CD4-positive, alpha-beta T cell treated with Interferon alpha-2 for 1 hour (primary cell): ENCODE measurements at places on chromosomes 1 and 21.

DNA sequence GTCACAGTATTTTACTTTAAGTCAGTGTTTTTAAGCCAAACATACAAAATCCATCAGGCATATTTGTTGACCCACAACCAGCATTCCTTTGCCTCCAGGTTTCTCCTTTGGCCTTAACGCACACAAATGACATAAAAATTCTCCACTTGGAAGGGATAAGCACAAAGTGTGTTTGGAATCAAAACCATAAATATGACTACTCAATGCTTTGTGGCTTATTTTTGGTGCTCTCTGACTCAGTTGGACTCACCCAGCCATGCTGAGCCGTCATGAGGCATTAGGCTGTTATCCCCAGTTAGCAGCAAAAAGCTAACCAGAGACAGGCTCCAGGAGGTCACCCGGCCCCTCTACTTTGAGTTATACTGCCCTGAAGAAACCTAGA, 948 bp downstream of the PRUNE1 start:
- no peak for DNase-seq

- DNase-seq = no peak
Measured at GRCh38 chr1:92037400-92037799, 7.6 kb downstream of the EPHX4 start.

- no peak for DNase-seq
Measured at GRCh38 chr1:20028125-20028524, 41.9 kb upstream of the PLA2G5 start.

- DNase-seq = no peak
Measured at GRCh38 chr1:167922023-167922422, 8.1 kb upstream of the ADCY10 start.

DNA sequence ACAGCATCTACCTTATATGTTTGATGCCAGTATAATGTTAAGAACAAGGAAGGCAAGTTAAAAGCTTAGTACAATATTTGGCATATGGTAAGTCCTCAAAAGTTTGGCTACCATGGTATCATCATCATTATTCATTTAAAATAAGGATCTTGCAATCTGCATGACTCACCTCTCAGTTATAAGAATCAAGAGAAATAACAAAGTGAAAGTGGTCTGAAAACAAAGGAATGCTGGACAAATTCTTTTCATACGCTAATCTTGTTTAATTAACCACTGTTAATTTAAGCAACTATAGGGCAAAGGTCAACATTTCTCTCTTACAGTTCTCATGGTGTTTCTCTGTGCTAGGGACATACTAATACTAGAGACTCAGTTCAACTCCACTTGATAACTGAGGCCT, 13.0 kb upstream of the CLDN19 start:
- DNase-seq = no peak

DNA sequence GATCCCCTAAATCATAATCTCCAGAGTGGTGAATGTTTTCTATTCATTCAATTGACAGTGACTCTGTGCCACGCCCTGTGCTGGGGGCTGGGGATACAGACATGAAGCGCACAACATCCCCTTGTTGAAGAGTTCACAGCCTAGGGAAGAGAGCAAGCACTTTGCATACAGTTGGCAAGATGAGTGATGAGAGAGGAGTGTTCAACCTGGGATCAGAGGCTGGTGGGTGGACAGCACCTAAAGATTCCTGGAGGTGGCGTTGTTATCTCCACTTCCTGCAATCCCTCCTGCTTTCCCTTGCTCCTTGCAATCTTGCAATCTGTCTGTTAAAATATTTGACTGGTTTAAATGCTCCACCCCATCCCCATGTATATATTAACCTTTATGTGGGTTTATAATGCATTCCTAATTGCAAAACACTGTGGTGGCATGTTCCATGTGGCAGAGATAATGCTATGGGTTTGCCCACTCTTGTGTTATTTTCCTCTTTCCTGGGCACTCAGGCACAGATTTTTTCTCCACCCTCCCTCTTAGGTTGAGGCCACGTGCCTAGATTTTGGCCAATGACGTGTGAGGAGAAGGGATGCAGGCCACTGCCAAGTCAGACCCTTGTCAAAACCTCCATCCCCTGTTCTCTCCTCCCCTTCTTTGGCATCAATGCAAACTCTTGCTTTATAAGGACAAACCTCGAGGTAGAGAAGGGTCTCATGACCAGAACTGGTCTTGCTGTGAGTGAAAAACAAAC, 36.2 kb upstream of the GADD45A start:
- DNase-seq = no peak

GRCh38 chr1:204623365-204623893, 62.1 kb downstream of the LRRN2 start:
- no peak for DNase-seq

DNA sequence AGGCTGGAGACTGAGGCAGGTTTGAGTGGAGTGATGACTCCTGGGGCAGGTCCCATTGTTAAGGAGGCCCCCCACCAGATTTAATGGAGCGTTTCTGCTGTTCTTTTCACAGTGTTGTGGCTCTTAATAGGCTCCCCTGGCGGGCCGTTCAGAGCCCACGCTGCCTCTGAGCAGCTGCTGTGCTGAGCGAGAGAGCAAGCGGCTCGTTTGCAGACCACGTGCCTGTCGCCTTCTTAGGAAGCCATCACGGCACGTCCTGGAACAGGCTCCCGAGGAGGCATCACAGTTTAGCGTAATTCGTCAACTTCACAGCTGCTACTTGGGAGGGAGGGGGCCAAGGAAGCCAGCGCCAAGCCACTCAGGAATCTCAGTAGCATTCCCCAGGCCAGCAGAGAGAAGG, 70.5 kb upstream of the CTTNBP2NL start:
- no peak for DNase-seq

DNA sequence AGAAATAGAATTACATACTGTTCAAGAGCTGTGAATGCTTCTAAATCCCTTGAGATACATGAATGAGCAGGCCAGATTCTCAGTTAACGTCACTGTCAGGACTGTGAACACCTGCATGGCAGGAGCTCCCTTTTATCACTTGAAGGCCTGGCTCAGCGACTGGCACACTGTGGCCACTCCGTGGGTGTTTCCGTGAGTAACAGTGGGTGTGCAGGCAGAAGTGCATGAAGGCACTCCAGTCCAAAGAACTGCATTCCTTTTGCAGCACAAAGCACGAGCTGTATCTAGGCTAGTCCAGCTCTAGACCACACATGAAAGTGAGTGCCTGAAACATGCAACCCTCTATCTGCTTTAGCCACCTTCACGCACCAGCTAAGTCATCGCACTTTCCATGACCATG, 9.6 kb upstream of the SIM2 start:
- DNase-seq = no peak

DNA sequence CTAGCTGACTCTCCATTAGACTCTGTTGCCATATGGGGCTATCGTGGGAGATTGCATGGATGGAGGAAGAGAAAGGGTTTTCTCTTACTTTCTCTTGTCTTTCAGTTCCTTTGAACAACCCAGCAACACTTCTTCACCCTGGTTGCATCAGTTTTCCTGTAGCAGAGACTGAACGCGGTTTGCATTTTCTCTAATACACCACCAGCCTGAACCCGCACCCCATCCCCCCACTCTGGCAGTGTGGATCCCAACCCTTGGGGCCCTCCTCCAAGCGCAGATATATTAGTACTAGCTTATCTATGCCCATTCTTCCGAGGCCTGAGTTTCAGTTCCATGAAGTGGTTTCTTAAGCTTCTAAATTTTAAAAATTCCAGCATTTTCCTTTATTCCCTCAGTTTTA, 12.6 kb downstream of the DR1 start:
- no peak for DNase-seq

DNA sequence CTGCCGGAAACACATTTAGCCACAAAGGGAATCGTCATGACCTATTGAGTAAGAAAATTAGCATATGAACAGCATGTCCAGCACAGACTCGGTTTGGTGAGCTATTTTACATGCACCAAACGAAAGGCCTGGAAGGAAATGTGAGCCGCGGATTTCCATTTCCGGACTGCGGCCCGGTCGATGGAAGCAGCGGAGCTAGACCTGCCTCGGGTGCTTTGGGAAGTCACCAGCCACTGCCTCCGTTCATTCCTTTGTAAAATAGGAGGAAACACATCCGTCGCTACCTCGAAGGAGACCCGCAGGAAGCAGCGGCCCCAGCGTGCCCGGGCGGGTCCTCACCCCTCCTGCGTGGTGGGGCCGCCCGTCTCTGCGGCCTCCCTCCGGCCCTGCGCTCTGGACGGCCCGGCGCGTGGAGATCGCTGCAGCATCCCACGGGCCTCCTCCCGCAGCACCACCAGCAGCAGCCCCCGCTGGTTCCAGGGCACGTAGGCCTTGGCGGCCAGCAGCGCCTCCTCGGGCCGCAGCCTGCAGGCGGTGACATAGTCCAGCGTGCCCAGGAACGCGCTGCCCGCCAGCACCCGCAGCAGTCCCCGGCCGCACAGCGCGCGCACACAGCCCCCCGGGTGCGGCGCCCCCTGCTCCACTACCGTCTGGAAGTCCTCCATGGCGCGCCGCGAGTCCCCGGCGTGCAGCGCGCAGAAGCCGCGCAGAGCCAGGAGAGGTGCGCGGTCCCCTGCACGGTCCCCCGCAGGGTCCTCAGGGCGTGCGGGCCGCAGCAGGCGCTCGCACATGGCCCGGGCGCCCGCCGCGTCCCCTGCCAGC, 12.1 kb downstream of the TTC34 start:
- DNase-seq = no peak

- no peak for DNase-seq
Measured at GRCh38 chr1:206668351-206668750, 16.4 kb upstream of the MAPKAPK2 start.

GRCh38 chr1:57254022-57254421, 169.8 kb downstream of the DAB1 start:
- no peak for DNase-seq

DNA sequence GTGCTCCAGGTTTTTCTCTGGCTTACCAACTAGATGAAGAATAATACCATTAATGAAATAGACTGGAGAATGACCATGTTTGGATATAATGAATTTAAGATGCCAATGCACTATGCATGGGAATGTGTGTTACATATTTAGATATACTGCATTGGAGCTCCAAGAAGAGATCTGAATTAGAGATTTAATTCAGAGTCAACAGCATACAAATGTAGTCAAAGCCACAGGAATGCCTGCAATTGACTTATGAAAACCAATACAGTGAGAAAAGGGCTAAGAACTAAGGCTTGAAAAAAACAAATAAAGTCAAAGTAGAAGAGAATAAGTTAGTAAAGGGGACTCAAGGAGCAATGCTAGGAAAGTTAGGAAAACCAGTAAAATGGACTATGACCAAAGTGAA, 59.1 kb downstream of the USP24 start:
- no peak for DNase-seq

GRCh38 chr21:29157080-29157479, 26.6 kb downstream of the MAP3K7CL start:
- no peak for DNase-seq

DNA sequence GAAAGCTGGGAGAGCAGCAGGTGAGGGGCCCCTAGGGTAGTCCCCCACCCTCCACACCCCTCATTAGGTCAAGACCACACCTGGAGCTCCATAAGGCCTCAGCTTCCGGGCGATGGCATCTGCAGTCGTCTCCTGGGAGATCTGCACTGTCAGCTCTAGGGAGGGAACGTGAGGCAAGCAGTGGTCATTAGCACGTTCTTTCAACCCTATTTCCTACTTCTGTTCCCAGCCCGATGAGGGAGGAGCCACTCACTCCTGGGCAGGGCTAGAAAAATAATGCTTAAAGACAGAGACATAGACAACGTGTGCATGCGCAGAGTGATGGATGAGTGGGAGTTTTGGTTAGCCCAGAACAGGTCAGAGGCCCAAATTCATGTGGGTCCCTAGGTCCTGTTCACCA, 9.7 kb downstream of the KDF1 start:
- DNase-seq = no peak

GRCh38 chr1:247386687-247387086, 29.3 kb upstream of the NLRP3 start:
- DNase-seq = no peak

DNA sequence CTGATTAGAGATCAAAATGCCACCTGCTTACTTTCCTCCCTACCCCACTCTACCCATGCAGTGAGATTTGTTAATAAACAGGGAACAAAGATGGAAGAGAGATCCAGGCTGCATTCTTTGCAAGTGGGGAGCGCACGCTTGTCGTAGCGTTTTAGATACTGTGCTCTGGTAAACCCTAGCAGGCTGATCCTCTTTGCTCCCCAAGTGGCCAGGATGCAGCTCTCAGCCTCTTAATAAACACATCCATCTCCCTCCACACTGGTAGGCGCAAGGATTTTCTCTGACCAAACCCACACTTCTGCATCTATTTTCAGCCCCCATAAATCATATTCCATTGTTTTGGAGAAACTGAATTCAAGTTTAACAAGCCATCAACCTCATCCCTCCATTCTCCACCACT, 2.9 kb downstream of the PGBD5 start:
- DNase-seq = no peak

DNA sequence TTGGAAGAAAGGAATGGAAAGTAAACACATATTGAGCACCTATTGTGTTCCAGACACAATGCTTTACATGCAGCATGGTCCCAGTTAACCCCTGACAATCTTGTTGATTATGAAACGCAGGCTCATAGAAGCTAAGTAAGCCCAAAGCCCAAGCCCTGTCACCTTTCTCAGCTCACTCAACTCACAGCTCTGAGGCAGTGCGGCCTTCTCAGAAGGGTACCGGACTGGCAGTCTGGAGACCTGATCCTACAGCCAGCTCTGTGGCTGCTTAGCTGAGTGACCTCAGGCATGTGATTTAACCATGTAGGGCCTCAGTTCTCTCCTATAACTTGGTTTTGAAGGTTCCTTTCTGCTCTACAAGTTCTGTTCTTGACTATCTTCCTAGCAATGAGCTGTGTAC, 464 bp upstream of the RNASEL start:
- DNase-seq = no peak

DNA sequence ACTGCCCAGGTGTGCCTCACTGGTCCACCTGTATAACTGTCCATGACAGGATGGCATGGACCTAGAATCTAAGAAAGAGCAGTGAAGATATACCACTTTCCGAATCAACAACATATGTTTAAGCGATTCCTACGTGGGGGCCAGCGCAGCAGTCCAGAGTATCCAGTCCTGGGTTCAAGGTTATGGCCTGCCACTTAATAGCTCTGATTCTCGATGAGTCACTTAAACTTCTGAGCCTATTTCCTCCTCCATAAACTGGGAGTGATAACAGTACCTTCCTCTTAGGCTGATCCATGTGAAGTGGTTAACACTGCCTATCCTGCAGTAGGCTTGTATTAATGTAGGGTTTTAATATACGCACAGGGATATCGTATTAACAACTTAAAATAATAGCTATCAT, 2.8 kb downstream of the STPG1 start:
- DNase-seq = no peak

GRCh38 chr21:35325953-35326352, 276.9 kb upstream of the RUNX1 start:
- DNase-seq = no peak

GRCh38 chr1:234624724-234625117, 14.7 kb upstream of the IRF2BP2 start:
- DNase-seq = no peak

DNA sequence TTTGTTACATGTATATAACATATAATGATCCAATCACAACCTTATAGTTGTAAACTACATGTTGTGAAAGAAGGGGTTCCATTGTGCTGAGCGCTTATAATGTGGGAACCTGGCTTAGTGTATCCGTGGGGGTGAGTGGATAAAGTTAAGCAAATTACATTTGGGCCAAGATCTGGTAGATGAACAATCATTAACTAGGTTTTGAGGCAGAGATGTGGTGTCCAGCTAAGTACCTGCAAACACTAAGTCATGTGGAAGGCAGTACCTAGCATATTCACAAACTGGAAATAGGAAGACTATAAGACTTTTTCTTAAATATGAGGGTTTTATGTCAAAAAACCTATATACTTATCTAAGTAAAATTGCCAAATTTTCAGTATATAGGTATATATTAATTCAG, 167.2 kb upstream of the PDE4B start:
- DNase-seq = no peak

- DNase-seq = no peak
Measured at GRCh38 chr1:232904566-232904965, 45.8 kb upstream of the NTPCR start.
